CD4-positive, alpha-beta memory T cell (primary cell): ENCODE measurements at places on chromosomes 1 and 21. TPM values are rescaled to one million over a fixed set of nuclear protein-coding genes. Genes with fewer than 3 reads are reported as not detected.

DNA sequence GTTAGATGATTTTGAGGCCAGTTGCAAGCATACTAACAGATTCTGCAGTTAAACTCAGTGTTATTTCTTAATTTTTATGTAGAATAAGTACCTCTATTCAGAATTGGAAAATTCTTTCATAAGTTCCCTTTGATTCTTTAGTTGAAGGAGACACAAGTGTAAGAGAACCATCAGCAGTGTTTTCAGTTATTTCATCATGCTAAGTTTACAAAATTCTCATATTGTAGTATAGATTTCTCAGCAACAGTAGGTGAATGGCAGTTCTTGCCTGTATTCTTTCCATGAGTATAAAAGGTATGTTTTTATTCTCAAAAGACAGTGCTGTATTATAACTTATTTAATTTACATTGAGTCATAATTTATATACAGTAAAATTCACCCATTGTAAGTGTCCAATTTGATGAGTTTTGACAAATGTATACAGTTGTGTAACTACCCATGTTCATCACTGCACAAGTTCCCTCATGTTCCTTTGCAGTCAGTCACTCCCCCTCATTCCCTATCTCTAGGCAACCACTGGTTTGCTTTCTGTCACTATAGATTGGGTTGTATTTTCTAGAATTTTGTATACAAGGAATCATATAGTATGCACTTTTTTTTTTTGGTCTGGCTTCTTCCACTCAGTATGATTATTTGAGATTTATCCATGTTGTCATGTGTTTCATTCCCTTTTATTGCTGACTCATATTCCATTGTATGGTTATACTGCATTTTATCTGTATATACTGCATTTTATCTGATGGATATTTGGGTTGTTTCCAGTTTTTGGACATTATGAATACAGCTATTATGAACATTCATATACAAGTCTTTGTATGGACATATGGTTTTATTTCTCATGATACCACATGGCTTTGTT lies 3.9 kb downstream of the RPS6KC1 start:
- no peaks in the 10 kb centered on the region for H3K36me3 ChIP-seq
- H3K4me3 ChIP-seq, result no peak overlapping the region
- no peak for DNase-seq
- H3K4me1 ChIP-seq, result peaks cover 18% of the 10 kb centered on the region

- H3K4me1 ChIP-seq, result peaks cover 46% of the 10 kb centered on the region
- H3K27ac ChIP-seq, result no peak overlapping the region
- no peaks in the 10 kb centered on the region for H3K27me3 ChIP-seq
- H3K36me3 ChIP-seq, result no peaks in the 10 kb centered on the region
- no peak overlapping the region for H3K4me3 ChIP-seq
Observed at GRCh38 chr1:54296666-54297065, 96.7 kb downstream of the MRPL37 start.

DNA sequence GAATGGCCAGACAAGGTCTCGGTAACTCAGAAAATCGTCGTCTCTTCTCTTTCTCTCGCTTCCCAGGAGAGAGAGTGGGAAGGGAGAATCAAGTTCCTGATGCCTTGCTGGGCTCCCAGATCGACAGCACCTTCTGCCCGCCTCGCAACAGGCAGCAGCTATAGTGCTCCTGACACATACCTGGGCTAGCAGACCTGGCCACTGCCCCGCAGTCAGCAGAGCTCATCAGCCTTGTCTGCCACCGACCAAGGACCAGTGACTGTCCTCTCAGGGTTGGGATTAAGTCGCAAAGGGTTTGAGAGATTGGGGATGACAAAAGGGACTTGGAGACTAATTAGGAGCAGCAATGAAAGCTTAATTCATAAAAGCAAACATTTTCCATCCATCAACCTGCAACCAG lies 4.1 kb downstream of the RUNX3 start:
- no peak for DNase-seq
- H3K4me1 ChIP-seq, result peaks cover 80% of the 10 kb centered on the region
- no peaks in the 10 kb centered on the region for H3K27me3 ChIP-seq
- peak overlapping the region; percentile 74 for H3K4me3 ChIP-seq
- H3K27ac ChIP-seq, result peak overlapping the region; percentile 98

GRCh38 chr1:222817529-222817928 lies 2.7 kb downstream of the DISP1 start:
- peaks cover 18% of the 10 kb centered on the region for H3K4me1 ChIP-seq
- no peaks in the 10 kb centered on the region for H3K27me3 ChIP-seq
- H3K4me3 ChIP-seq, result no peak overlapping the region
- no peaks in the 10 kb centered on the region for H3K36me3 ChIP-seq
- no peak overlapping the region for H3K27ac ChIP-seq

Gene C1orf185
- not detected for total RNA-seq

Gene CD160
- not detected for total RNA-seq
